ENCODE measurements at places on chromosomes 1 and 21.

GRCh38 chr1:3035563-3036446 lies 14.5 kb downstream of the ACTRT2 start:
- no peak for DNase-seq

- DNase-seq, result no peak
These were observed 156.8 kb downstream of the ZBTB18 start for GRCh38 chr1:244207935-244208244.

DNA sequence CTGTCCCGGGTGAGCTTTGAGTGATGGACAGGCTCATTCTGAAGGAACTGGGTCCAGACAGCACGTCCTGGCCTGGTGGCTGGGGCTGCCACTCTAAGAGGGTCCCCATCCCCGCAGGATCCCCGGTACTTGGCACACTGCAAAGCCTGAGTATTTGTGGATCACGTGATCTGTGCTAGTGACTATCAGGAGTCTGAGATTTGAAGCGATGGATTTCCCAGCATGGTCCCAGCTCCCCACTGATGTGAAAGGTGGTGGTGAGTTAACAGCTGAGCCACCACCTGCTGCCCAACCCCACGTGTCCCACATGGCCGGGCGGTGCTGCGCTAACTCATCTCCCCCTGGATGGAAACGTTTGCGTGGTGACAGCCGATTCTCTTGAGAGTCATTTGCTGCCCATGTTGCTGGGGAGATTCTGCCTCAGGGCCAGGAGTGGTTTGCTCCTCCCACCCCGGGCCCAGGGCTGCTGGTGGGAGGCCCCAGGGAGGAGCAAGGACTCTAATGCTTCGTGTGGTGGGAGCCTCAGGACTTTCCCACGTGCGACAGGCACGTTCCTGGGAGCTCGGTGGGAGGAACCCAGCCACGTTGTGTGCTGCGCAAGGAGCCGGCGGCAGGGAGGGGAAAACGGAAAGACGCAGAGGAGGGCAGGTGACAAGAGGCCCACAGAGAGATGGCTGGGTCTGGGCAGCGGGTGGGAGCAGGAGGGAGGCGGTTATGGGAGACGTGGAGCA lies 15.1 kb downstream of the FAAP20 start:
- DNase-seq, result no peak

- peak; percentile 69 for DNase-seq
These were observed 42.4 kb downstream of the PDE9A start for GRCh38 chr21:42695697-42696380.

- DNase-seq, result no peak
These were observed 106.9 kb downstream of the KCND3 start for GRCh38 chr1:111882559-111882958.

DNA sequence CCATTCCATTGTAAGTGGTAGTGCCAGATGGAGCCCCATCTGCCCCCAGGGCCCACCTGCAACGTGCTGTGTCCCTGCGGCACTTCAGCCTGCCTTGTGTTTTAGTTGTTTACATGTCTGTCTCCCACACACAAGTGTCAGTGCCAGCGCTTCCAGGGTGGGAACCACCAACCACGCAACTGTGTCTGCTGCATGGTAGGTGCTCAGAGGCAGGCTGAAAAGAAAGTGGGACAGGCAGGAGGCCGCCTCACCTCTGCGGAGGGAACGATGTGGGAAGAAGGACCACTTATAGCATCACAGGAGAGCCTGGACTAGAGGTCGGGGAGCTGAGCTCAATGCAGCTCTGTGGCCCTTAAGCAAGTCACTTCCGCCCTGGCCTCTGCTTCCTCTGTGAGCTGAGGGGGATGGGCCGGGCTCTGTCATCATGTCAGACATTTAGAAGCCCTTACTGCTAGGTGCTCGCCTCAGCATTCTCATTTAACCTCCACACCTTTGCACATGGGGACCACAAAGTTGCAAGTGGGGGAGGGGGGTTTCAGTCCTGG lies 17.9 kb downstream of the SLC9A1 start:
- DNase-seq, result no peak

- DNase-seq, result no peak
These were observed 19.6 kb downstream of the SON start for GRCh38 chr21:33562389-33562788.

DNA sequence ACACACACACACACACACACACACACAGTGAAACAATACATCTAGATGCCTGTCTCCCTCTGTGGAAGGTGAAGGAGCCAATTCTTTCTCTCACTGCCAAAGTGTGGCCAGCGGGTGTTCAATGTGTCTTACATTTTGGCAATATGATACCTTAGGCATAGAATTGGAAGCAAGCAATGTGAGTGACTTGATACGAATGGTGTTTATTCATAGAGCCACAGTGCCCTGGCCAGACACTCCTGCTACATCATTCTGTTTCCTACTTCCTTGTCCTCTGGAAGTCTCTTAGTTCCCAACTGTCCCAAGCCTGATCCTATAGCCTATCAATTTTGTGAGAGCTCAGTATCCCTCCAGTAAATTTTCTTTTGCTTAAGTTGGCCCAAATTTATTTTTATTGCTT lies 170.0 kb upstream of the L1TD1 start:
- DNase-seq, result no peak

GRCh38 chr1:15296585-15297321 lies 49.7 kb downstream of the FHAD1 start:
- no peak for DNase-seq

DNA sequence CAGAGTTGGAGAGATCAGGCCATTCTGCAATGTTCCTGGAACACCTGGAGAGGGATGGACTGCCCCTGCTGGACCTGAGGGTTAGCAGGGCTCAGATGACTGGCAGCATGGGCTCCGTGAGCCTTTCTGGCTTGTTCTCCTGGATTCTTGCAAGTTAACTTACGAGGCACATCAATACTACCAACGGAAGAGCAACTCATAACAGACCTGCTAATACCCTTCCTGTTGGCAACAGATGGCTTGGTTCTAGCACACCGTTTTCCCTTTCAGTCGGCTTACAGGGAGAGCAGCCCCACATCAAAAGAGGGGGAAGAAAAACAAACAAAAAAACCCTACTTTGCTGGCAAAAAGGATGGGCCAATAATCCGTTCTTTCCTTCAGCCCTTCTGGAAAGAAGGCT lies 47.9 kb downstream of the SLC66A1 start:
- no peak for DNase-seq

GRCh38 chr1:109075531-109076490 lies at the start of gene TAF13:
Gene TAF13, minus strand, starts transcription at chr1:109076003. Its CDS starts 56 bp downstream, at chr1:109075947.
- peak; percentile 92 for DNase-seq

DNA sequence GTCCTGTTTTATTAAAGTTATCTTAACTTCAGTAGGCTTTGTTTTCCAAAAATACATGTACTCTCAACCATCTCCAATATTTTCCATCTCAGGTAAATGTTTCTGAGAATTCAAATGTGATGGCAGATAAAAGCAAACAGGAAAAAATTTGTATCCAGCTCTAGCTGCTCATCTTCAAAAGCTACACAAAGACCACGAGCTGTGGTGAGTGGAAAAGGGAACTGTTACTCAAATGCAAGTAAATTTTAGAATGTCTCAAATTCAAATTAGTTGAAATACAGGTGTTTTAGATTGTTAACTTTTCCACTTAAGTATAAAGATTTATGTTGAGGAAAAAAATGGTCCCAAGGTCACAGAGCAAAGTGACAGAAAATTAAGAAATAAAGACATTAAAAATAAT lies 216.0 kb downstream of the SLC45A1 start:
- no peak for DNase-seq

- DNase-seq, result no peak
These were observed 28.4 kb upstream of the KIAA0040 start for GRCh38 chr1:175220853-175221556.

- DNase-seq, result no peak
These were observed 41.4 kb downstream of the MSH4 start for GRCh38 chr1:75838079-75838478.

DNA sequence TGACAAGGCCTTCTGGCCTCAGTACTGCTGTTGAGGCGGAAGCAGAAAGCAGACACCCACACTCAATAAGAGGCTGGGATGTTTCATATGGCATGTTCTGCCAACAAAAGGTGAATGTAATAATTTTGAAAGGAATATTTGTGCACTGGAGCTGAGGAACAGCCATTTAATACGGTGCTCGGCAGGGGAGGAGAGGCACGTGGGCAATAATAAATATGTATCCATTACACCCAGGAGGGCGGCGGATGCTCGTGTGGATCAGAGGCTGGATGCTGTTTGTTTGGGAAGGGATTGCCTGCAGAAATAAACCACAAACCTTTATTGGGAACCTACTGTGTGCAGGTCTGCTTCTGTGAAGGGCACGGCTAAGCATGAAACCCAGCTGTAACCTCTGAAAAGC lies 92.0 kb downstream of the VWA5B1 start:
- DNase-seq, result no peak

DNA sequence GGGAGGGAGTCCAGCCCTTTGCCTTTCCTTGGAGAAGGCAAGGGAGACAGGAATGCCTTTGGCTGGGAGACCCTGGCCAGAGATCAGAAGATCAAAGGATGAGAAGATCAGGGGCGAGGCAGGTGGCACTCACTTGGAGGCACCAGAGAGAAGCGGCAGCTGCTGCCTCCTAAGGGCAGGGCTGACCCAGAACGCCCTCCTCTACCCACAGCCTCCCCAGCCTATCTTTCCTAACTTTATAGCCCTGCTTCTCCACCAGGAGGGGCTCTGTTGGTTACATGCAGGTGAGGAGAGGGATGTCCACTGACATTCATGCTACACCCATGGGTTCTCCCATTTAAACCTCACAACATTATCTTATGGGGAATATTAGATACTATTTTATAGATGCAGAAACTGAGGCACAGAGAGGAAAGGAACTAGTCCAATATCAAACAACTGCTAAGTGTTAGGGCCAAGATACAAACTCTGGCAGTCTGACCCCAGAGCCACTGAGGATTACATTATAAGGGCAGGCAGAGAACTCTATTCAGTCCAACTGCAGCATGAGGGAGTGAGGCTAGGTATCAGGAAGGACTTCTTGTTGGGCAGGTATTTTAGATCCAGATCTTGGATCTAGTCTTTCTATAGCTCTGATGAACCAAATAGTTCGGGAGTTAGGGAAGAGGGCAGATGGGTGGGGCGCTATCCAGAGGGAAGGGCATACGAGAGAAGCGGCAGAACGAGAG lies 19.9 kb downstream of the LGR6 start:
- DNase-seq, result no peak

- no peak for DNase-seq
These were observed 74.6 kb downstream of the OBSCN start for GRCh38 chr1:228282329-228283042.
